ENCODE measurements at places on chromosomes 1 and 21. TPM values are rescaled to one million over a fixed set of nuclear protein-coding genes. Genes with fewer than 3 reads are reported as not detected.

Gene ELF3
- 0.18 TPM for total RNA-seq

GRCh38 chr1:211247921-211248320 is 11.2 kb upstream of the RCOR3 start:
- DNase-seq, result no peak

- DNase-seq, result no peak
Measured at GRCh38 chr1:245771511-245772281, 616.9 kb downstream of the KIF26B start.

GRCh38 chr1:221118176-221118937 is 239.1 kb downstream of the HLX start:
- DNase-seq, result no peak

DNA sequence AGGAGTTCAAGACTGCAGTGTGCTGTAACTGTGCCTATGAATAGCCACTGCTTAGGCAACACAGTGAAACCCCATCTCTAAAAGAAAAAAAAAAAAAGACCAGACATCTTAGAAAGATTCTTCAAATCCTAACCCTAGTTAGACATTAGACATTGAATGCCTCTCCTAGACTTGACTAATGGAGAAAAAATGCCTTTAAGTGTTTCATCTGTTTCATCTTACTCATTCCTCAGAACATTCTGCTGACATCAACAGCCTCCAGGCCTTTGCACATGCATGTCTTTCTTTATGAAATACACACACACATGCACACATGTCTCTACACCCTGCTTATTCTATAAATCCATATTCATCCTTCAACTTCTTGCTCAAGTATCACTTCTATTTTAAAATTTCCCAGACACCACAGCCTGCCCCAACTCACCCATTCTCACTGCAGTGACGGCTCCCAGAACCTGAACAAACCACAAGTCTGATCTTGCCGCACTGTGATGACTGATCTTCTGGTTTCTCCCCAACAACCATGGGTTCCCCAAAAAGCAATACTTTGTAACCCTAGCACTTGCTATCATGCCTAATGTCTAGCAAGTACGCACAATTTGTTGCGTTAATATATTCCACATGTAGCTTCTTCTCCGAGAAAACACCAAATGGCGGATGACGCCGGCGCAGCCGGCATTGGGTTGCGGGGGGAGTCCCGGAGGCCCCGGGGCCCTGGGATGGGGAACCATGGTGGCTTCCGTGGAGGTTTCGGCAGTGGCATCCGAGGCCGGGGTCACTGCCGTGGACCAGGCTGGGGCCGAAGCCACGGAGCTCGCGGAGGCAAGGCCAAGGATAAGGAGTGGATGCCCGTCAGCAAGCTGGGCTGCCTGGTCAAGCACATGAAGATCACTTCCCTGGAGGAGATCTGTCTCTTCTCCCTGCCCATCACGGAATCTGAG is 37.4 kb downstream of the LRRC52 start:
- no peak for DNase-seq

GRCh38 chr1:54754045-54754444 is 10.3 kb downstream of the PARS2 start:
- DNase-seq, result no peak

DNA sequence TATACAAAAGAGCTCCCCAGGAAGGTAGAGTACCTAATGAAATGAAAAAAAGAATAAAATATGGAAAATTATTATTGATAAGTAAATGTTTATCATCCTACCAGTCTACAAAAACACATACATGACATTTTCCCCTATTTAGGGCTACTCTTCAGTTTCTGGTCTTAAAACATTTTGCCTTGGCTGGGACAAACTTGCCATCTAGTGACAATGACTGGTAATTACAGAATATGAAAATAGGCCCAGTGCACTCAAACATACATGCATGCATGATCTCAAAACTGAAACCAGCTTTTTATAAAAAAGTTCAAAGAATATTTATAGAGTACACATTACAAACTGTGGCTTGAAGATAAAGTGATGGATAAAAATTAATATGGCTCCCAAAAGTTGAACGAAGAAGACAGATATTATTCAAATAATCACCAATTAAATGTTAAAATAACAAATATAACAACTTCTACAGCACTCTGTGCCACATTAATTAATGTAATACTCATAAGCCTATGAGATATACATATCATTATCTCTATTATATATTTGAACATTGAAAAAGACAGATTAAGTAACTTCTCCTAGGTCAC is 10.5 kb upstream of the RNPC3 start:
- peak; percentile 55 for DNase-seq

DNA sequence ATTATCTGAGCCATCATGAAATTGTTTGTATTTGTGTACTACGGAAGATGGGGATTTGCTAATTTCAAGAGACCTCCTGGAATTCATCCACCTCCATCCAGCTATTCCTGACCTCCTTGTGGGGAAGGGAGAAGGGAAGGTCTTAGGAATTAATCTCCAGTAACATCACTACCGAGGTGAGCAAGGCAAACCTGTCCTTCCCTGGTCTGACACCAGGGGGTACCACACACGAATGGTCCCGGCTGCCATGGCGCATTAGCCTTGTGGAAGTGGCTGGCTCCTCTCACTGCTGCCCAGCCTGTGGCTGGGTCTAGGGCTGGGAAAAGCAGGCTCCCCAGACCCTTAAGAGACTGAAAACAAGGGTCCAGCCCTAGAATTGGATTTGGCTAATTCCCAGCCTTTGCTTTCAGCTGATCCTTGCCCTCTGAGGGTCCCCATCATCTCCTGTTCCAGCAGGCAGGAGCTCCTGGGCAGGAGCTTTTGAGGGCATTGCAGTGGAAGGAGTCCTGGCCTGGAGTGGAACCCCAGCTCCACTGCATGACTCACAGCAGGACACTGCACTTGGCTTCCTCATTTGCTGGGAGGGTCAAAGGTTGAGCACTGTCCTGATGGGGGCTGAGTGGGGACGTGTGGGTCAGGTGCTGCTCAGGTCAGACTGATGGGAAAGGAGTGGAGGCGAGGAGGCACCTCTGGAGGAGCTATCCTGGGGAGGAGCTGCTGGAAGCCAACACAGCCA is 34.8 kb downstream of the RIMS3 start:
- peak; percentile 67 for DNase-seq

All from OCI-LY7 (cell line).